Aorta (tissue), 5 donors: ENCODE measurements at places on chromosomes 6 and 20.
A peak's percentile ranks its signal among the peaks of the same experiment; 100 is the strongest.

- no peaks in the 10 kb centered on the region for H3K36me3 ChIP-seq
- peak within 1 kb of the TSS; percentile 77 for H3K4me3 ChIP-seq
- DNase-seq = peak; percentile 97
- peak within 1 kb of the TSS; percentile 64 for H3K27ac ChIP-seq
- H3K4me1 ChIP-seq = no peaks in the 10 kb centered on the region
- no peaks in the 10 kb centered on the region for H3K27me3 ChIP-seq
These were observed at the start of the genes PGM3 and RWDD2A for GRCh38 chr6:83192871-83193746. PGM3 (minus strand) TSS chr6:83193265; CDS start chr6:83191012, 2,253 bp downstream. RWDD2A (plus strand) TSS chr6:83193357; CDS start chr6:83194452, 1,095 bp downstream.

DNA sequence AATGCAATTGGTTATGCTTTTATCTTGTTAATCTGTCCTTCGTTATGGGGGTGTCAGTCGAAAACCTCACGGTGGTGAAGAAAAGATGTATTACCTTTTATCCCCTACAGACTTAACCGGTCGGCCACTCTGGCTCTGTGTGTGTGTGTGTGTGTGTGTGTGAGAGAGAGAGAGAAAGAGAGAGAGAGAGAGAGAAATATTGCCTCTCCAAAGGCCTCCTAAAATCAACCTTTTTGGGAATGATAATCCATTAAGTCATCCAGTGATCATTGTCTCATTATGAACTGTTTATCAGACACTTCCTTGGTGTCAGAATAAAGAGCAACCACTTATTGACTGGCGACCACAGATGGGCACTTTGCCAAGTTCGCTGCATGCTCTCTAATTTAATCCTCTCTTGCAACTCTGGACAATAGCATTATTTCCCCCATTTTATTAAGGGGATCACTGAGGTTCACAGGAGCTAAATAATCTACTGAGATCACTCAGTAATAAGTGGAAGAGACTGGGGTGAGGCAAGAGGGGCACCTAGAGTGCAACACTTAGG is 30.7 kb downstream of the SLC35D3 start:
- no peaks in the 10 kb centered on the region for H3K27me3 ChIP-seq
- no peak overlapping the region for H3K4me3 ChIP-seq
- H3K36me3 ChIP-seq = no peaks in the 10 kb centered on the region
- no peaks in the 10 kb centered on the region for H3K4me1 ChIP-seq
- H3K27ac ChIP-seq = no peak overlapping the region
- no peak for DNase-seq

GRCh38 chr6:41571021-41571780 is 25.0 kb downstream of the FOXP4 start:
- no peaks in the 10 kb centered on the region for H3K36me3 ChIP-seq
- no peak for DNase-seq
- H3K4me3 ChIP-seq = no peak overlapping the region
- no peaks in the 10 kb centered on the region for H3K4me1 ChIP-seq

- no peak for DNase-seq
- no peaks in the 10 kb centered on the region for H3K4me1 ChIP-seq
- H3K27me3 ChIP-seq = no peaks in the 10 kb centered on the region
- H3K27ac ChIP-seq = no peak overlapping the region
These were observed 144.7 kb downstream of the RALGAPA2 start for GRCh38 chr20:20567712-20568111.

- H3K27me3 ChIP-seq = no peaks in the 10 kb centered on the region
- H3K4me3 ChIP-seq = no peak overlapping the region
- no peaks in the 10 kb centered on the region for H3K36me3 ChIP-seq
- H3K4me1 ChIP-seq = no peaks in the 10 kb centered on the region
- DNase-seq = no peak
These were observed 256.9 kb downstream of the CDH26 start for GRCh38 chr20:60214901-60215815.

DNA sequence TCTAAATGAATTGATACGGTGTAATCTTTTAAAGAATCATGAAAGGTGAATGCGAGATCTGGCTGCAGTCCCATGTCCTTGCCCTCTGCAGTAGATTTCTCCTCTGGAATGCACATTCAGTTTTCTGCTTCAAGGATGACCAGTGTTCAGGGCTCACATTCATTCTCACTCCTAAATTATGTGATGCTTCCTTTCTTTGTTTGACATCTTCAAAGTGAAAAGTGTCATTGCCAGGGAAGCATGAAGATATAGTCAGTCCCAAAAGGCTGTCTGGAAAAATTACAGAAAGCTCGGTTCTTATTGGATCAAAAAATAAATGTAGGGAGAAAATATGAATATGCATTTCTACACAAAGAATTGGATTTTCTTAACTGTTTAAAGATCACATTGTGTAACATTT is 395.6 kb downstream of the NKAIN2 start:
- no peaks in the 10 kb centered on the region for H3K4me1 ChIP-seq
- H3K27ac ChIP-seq = no peak overlapping the region

DNA sequence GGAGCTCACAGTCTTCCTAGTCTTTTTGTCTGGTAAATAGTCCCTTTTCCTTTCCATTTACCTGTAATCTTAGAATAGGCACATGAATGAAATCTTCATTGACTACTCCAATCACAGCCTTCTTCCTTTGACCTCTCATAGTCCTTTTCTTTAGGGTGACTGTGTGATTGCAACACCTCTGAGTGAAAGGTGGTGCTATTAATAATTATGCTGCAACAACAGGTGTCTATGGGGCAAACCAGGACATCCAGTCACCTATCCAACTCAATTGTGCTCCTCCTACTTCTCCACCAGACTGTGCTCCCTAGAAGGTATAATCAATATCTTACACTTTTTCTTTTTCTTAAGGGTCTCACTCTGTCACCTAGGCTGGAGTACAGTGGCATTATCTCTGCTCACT is 29.4 kb downstream of the RIPOR2 start:
- no peaks in the 10 kb centered on the region for H3K27me3 ChIP-seq
- DNase-seq = no peak
- no peaks in the 10 kb centered on the region for H3K4me1 ChIP-seq
- H3K36me3 ChIP-seq = peaks cover 2% of the 10 kb centered on the region
- no peak overlapping the region for H3K4me3 ChIP-seq
- no peak overlapping the region for H3K27ac ChIP-seq

DNA sequence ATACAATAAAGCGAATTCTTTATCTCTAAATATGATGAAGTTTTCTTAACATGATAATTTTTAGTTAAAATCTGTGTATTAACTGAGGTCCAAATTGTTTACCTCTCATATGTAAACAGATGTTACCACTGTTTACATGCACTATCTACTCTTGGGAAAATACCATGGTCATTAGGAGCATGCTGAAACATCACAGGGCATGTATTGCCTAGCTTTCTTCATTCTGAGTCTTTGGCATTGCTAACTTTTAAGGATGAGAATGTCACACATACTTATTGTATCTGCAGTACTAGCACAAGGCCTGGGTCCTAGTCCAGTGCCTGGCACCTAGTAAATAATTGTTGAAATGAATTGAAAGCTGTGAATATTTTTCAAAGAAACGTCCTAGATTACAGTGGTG is 20.6 kb downstream of the SMPDL3A start:
- no peaks in the 10 kb centered on the region for H3K4me1 ChIP-seq
- no peaks in the 10 kb centered on the region for H3K27me3 ChIP-seq
- H3K27ac ChIP-seq = no peak overlapping the region
- H3K36me3 ChIP-seq = no peaks in the 10 kb centered on the region
- DNase-seq = no peak

DNA sequence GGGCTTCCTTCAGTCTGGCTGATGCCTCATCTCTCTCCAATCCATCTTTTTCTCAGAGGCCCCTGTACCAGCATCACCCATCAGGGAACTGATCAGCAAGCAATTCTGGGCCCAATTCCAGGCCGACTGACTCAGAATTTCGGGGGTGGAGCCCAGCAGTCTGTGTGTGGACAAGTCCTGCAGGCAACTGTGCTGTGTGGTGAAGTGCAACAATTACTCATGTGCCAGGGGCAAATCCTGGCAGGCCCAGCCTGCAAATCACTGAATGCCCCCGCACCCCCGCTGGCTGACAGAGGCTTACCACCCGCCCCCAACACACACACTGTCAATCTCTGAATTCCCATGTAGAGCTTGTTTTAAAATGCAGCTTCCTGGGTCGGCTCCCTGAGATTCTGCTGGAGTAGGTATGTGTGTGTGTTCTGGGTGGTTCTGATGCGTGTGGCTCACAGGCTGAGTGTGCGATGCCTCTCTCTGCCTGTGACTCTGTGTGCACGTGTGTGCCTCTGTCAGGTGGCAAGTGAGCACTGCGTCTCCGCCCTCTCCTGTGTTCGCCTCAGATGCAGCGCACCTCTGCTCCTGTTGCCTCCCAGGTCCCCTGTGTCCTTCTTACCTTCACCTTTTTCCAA is 45.4 kb downstream of the SSR1 start:
- H3K27ac ChIP-seq = no peak overlapping the region
- DNase-seq = peak; percentile 86
- H3K4me3 ChIP-seq = no peak overlapping the region
